ENCODE measurements at places on chromosomes 13 and 19.
A peak's percentile ranks its signal among the peaks of the same experiment; 100 is the strongest.

- no peak for DNase-seq
Observed at GRCh38 chr13:24630851-24631620, 49.2 kb upstream of the ATP12A start.

DNA sequence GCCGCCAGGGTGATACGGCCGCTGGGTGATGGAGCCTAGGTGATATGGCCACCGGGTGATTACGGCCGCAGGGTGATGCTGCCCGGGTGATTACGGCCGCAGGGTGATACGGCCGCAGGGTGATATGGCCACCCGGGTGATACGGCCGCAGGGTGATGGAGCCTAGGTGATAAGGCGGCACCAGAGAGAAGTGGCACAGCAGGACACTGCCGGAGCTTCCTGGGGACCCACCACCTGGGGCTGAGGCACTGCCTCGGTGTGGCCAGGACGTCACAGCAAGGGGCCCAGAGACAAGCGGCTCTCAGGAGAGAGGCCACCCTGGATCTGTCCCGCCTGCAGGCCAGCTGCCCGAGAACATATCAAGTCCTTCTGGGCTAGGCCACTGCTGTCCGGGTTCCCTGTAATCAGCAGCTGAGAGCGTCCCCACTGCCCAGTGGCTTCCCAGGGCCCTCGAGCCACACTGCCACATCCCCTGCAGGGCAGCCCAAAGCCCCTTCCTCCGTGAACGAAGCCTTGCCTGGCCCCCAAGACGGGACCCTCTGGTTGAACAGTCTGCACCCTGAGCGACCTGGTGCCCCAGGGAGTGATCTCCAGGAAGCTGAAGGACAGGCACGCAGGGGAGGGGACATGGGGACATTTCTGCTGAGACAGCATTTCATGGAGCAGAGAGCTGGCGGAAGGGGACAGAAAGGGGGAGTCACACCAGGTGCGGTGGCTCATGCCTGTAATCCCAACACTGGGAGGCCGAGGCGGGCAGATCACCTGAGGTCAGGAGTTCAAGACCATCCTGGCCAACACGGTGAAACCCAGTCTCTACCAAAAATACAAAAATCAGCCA lies 22.1 kb downstream of the ZNF787 start:
- no peak for DNase-seq

- peak; percentile 73 for DNase-seq
Observed at GRCh38 chr13:43905435-43906031, 25.8 kb downstream of the LACC1 start.

DNA sequence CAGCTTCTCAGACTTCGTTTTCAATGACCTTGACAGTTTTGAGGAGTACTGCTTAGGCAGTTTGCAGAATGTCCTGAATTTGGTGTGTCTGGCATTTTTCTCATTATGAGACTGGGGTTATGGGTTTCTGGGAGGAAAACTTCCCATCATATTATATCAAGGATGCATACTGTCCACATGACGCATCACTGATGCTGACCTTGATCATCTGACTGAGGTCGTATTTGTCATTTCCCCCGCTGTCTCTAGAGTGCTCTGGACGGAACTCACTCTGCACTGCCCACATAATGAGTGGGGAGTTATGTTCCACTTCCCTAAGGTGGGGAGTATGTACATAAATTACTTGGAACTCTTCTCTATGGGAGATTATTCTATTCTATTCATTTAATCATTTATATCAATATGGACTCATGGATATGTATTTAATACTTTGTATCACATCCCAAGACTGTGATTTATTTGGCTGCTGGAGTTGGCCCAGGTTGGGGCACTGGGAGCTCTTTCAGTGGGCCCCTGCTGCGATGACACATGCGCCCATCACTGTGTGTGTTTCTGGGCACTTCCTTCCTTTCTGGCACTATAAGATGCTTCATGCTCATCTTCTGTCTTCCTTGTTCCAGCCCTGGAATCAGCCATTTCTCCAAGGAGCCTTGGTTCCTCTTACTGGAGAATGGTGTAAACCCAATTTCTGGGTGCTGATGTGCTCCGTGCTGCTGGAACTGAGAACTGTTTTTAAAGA lies 138.6 kb downstream of the MIPEP start:
- DNase-seq = no peak

- no peak for DNase-seq
Observed at GRCh38 chr13:44146138-44146537, 227.5 kb upstream of the SERP2 start.

DNA sequence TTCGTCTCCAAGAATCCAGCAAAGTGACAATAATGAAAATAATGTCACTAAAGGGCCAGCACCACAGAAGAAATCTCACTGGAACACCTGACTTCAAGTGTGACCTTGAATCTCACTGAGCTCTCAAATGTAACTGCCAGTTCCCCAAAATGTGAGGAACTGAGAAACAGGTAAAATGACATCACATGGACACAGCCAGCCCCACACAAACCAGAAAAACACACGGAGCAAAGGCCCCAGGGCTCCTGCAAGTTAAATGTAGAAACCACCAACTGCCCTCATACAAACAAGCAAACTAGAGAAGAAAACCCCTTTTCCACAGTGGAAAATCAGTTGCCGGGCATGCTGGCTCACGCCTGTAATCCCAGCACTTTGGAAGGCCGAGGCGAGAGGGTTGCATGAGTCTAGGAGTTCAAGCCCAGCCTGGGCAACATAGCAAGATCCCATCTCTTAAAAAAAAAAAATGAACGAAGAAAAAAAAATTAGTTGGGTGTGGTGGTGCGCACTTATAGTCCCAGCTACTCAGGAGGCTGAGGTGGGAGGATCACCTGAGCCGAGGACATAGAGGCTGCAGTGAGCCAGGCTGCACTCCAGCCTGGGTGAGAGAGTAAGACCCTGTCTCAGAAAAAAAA lies 8.7 kb upstream of the KANK2 start:
- no peak for DNase-seq

DNA sequence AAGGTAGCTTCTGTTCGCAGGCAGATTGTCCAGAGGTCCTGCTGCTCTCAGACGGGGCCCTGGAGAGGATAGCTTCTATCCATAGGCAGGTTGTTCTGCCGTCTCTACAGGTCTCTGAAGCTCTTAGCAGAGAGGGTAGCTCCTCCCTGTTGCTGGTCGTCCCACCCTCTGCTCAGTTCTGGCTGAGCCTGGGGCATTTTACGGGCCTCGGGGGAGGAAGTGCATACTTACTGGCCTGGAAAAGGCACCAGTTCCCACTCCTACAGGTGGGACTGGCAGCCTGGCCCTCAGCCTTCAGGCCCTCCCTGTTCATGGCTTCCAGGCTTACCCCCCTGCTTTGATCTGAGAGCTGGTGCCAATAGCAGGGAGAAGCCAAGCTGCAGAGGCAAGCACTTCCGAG lies 42.3 kb downstream of the USPL1 start:
- DNase-seq = no peak

- DNase-seq = peak; percentile 58
Observed at GRCh38 chr19:44927746-44928145, 13.3 kb downstream of the APOC1 start.

- no peak for DNase-seq
Observed at GRCh38 chr19:18063463-18063862, 23.3 kb downstream of the IL12RB1 start.

GRCh38 chr19:1474765-1475351 lies 4.2 kb downstream of the C19orf25 start:
- no peak for DNase-seq

DNA sequence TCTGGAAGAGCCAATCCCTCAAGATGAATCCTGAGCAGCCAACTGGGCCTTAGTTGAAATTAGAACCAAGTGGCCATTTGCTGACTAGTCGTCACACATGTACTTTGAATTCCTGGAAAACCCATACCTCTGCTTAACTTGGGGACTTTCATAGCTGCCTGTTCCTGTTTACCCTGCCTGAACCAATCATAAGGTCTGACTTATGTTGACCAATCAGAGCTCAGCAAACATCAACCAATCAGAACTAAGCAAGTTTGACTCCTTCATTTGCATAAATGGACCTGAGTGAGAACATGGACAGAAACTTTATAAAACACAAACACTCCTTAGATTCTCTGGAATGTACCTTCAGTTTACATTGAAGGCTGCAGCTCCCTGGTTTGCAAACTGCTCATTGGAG lies 50.8 kb downstream of the LATS2 start:
- peak; percentile 29 for DNase-seq

GRCh38 chr19:1863328-1863637 lies at the start of gene KLF16:
Gene KLF16 (minus strand): TSS chr19:1863579. CDS start chr19:1863497, 82 bp downstream.
- no peak for DNase-seq

DNA sequence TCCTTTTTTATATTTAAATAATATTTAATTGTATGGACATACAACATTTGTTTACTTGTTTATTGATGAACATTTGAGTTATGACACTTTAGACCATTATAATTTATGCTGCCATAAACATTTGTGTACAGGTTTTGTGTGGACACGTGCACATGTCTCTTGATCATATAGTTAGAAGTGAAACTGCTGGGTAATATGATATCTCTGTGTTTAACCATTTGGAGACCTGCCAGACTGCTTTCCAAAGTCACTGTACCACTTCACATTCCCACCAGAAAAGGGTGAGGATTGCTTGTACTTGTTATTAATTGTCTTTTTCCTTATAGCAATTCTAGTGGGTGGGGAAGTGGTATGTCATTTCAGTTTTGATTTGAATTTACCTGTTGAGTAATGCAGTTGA lies 145.6 kb upstream of the KLHL1 start:
- no peak for DNase-seq

DNA sequence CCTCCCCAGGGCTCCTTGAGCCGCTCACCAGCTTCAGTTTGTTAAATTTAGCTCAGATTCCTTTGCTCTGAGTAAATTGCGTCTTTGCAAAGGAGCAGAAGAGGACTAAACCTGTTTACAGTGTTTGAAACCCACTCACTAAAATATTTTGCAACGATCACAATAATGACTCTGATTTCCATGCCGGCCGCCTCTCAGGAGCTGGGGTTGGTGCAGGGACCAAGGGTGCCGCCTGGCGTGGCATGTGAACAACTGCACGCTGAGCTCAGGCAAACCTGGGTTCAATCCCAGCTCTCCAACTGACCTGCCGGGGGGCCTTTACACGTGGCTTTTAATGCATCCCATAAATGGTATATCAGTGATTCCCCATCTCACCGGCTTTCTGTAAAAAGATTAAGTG lies 68.7 kb upstream of the CACNA1A start:
- DNase-seq = peak; percentile 12

GRCh38 chr13:50340551-50341287 lies 325.5 kb downstream of the KCNRG start:
- DNase-seq = no peak

DNA sequence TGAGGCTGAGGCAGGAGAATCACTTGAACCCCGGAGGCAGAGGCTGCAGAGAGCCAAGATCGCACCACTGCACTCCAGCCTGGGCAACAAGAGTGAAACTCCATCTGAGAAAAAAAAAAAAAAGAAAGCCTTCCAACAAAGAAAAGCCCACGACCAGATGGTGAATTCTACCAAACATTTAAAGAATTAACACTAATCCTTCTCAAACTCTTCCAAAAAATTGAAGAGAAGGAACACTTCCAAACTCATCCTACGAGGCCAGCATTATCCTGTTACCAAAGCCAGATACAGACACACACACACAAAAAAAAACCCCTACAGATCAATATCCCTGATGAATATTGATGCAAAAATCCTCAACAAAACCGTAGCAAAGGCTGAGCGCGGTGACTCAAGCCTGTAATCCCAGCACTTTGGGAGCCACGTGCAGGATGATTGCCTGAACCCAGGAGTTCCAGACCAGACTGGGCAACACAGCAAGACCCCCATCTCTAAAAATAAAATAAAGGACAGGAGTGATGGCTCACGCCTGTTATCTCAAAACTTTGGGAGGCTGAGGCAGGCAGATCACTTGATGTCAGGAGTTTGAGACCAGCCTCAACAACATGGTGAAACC lies 6.2 kb upstream of the EVI5L start:
- peak; percentile 15 for DNase-seq

DNA sequence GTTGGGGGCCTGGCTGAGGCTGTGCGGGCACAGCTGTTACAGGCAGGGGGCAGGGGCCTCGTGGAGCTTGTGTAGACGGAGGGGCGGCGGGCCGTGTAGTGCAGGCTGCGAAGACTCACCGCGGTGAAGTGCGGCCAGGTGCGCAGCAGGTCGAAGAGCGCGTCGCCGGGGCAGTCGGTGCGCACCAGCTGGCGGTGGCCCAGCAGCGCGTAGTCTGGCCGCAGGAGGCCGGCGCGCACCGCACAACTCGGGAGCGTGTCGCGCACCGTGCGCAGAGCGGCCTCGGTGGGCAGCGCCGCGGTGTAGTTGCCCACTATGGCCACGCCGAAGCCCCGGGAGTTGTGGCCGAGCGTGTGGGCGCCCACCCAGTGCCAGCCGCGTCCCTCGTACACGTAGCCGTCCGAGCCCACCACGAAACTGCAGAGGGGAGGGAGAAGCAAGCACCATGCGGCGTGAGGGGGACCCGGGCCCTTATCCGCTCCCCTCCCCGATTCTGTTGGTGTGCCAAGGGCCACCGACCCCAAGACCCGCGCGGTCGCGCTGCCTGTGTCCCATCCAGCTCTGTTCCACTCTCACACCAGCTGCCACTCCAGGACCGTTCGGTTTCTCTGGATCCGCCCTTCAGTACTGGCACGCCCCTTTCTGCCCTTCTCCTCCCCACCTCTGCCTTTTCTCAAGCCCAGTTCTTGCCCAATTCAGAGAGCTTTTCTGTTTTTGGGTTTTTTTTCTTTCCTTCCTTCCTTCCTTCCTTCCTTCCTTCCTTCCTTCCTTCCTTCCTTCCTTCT lies 5.4 kb upstream of the RASAL3 start:
- no peak for DNase-seq

- no peak for DNase-seq
Observed at GRCh38 chr13:100940658-100941057, 266.1 kb upstream of the TMTC4 start.

DNA sequence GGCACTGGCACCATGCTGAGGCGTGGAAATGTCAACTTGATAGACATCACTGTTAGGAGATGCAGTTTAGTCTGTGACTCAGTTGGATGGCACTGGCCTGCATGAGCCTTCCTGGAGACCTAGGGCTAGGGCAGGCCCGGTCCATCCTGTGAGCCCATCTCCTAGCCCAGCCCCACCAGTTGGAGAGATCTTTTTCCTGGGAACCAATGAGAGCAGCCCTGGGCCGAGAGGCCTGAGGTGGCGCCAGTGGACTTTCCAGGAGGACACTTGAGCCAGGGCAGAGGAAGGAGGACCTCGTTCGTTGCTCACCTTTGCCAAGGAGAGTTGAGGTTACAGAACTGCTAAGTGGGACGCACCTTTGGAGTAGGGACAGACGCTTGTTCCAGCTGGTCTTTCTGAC lies 100.5 kb upstream of the TEX29 start:
- DNase-seq = no peak

GRCh38 chr13:71249011-71249410 lies 618.0 kb downstream of the DACH1 start:
- no peak for DNase-seq

GRCh38 chr13:71493189-71493588 lies 373.8 kb downstream of the DACH1 start:
- no peak for DNase-seq

- no peak for DNase-seq
Observed at GRCh38 chr19:12759686-12760085, 8.1 kb downstream of the BEST2 start.
